ENCODE measurements at places on chromosomes 1 and 21. TPM values are rescaled to one million over a fixed set of nuclear protein-coding genes. Genes with fewer than 3 reads are reported as not detected.

- H3K4me3 ChIP-seq = no peak overlapping the region
- H3K27ac ChIP-seq = no peak overlapping the region
- H3K4me1 ChIP-seq = peaks cover 10% of the 10 kb centered on the region
- no peaks in the 10 kb centered on the region for H3K27me3 ChIP-seq
Observed at GRCh38 chr1:28779751-28780408, 32.1 kb upstream of the OPRD1 start.

DNA sequence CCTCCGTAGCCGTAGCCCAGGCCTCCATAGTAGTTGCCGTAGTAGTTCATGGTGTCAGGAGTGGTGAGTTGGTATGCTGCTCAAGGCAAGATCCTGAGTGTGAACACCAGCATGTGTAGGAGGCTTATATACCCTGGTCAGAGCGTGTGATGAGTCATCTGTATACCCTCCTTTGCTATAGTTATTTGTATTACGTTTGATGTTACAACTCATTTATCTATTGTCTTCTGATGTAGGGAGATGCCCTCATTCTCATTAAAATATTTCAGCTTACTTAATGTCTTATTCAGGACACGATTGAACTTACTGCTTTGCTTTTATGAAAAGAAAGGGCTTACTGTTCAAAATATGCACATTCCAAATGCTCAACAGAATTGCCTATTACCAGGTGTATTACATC lies at the start of gene KRTAP19-5:
TSS of gene KRTAP19-5 (minus strand) at position 101 of the 400 bp plus-strand sequence. CDS start at position 50, 51 bp downstream.
- no peak within 1 kb of the TSS for H3K27ac ChIP-seq
- H3K36me3 ChIP-seq = no peaks in the 10 kb centered on the region
- no peak for DNase-seq
- no peaks in the 10 kb centered on the region for H3K27me3 ChIP-seq
- no peaks in the 10 kb centered on the region for H3K4me1 ChIP-seq
- no peak within 1 kb of the TSS for H3K4me3 ChIP-seq

DNA sequence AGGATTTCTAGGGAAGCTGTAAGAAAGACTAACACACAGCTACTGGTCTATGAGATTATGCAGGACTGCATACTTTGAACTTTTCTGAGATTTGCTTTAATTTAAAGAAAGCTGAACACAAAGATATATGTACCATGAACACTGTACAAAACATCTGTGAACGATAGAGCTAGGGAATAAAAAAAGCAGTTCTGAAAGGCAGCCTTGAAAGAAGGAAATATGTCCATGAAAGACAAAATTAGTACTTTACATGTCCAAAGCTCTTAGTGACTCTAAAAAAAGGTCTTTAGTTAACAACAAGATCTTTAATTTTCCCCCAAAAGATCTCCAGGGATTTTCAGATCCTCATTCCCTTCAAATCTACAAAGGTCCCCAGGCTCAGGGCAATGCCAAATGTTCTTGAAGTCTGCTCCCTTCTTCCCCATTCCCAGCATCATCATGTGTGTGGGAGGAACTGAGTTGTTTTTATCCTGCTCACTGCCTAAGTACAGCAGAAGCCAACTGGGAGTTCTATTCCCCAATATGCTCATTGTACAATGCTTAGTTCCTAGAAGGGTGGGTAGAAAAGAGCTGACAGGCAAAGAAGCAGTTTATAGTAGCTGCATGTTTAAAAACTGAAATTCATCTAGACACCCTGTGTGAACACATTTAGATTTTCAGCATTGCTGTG lies 60.1 kb upstream of the PTCH2 start:
- no peak overlapping the region for H3K27ac ChIP-seq
- H3K4me1 ChIP-seq = no peaks in the 10 kb centered on the region
- H3K36me3 ChIP-seq = no peaks in the 10 kb centered on the region
- no peaks in the 10 kb centered on the region for H3K27me3 ChIP-seq
- no peak overlapping the region for H3K4me3 ChIP-seq

GRCh38 chr21:26834181-26834905 lies 10.9 kb downstream of the ADAMTS1 start:
- H3K4me1 ChIP-seq = no peaks in the 10 kb centered on the region
- no peak overlapping the region for H3K27ac ChIP-seq
- DNase-seq = no peak
- no peaks in the 10 kb centered on the region for H3K27me3 ChIP-seq
- no peaks in the 10 kb centered on the region for H3K36me3 ChIP-seq
- H3K4me3 ChIP-seq = no peak overlapping the region

DNA sequence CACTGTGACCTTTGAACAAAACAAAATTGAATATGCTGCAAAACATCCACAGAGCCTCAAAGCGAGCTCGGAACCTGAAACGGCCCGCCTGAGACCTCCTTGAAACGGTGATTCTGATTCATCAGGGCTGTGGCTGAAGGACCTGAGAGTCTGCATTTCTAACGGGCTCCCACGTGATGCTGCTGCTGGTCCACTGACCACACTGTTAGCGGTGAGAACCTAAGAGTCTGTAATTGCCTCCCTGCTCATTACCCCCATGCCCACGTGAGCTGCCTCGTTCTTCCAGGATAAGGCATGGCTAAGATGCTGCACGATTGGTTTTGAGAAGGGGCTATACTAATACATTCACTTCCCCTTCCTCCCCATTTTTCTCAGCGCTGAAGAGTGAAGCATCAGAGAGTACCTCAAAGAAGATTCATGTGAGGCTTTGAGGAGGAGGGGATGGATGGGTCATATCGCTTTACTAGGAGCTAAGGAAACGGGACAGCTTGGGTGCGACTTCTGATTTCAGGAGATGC lies 9.7 kb downstream of the TLR5 start:
- no peaks in the 10 kb centered on the region for H3K36me3 ChIP-seq
- no peak for DNase-seq
- H3K27me3 ChIP-seq = no peaks in the 10 kb centered on the region
- peak overlapping the region; percentile 32 for H3K4me3 ChIP-seq

DNA sequence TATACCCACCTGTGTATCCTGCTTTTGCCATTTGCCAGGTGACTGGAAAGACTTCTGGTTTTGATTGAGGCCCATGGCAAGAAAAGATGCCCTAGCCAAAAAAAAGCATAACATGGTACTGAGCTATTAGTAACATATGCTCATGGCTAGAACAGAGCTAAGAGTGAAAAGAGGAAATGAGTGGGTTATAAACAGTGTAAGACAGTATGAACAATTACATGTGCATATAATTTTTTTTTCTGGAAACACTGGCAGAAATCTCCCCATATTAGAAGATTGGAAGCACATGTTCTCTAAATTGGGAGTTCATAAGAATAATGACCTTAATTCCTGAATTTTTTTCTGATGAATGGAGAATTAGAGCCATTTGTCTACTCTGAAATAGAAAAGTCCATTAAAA lies 41.2 kb upstream of the PDC start:
- no peak overlapping the region for H3K27ac ChIP-seq
- H3K36me3 ChIP-seq = no peaks in the 10 kb centered on the region
- no peak for DNase-seq
- no peak overlapping the region for H3K4me3 ChIP-seq
- no peaks in the 10 kb centered on the region for H3K4me1 ChIP-seq
- H3K27me3 ChIP-seq = no peaks in the 10 kb centered on the region

DNA sequence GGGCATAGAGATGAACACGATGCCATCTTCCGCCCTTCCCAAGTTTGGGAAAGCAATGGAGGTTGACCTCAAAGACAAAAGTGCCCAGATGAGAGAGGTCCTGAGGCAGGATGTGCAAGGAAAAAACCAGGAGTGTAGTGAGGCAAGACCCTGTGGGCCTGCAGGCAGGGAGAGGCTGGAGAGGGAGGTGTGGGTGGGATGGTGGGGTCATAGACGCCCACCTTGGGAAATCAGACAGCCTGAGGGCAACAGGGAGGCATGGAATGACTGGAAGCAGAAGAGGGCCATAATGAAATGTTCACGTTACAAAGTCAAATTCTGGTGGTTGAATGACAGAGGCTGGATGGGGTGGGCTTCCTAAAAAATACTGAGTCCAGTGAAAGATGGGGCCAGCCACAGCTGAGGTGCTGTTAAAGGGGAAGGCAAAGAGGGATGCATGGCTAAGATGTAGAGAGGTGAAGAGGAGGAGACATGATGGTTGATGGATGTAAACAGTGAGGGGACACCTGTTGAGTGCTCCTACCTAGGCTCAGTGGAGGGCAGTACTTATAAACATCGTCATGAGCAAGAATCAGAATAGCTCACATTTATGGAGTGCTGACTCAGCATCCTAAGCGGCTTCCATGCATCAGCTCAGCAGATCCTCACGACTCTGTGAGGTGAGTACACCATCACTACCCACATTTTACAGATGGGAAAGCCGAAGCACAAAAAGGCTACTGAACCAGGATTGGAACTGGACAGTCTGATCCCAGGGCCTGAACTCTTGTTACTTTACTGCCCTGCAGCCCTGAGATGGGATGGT lies 42.0 kb downstream of the GRIK3 start:
- no peaks in the 10 kb centered on the region for H3K4me1 ChIP-seq
- H3K27me3 ChIP-seq = no peaks in the 10 kb centered on the region
- DNase-seq = no peak

DNA sequence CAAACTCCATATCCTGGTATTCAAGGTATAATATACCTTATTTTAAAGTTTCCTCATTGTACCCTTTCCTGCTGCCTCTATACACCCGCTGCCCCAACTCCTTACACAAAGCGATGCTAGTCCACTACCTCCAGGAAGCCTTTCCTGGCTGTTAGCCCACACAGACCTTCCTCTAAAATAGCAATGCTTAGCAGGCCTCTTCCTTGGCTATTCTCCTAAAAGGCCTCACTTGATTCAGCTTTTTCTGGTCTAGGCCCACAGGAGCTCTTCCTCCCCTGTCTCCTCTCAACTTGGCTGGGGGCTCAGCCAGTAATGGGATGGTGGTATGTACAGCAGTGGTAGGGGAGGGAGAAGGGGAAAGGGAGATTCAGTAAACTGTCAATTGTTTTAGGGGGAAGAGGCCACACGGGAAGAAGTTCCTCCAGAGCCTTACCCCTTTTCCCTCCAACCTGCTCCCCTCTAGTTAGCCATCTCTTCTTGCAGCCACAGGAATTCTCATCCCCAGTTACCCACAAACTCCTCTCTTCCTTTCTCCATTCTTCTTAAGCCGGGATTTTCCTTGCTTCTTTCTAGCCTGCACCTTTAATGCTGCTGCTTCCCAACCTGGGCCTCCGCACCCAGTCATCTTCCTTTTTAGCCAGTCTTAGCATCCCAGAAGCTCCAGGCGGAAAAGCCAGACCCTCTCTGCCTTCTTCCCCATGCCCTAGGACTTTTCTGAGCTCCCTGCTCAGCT lies 2.6 kb downstream of the LRRC41 start:
- H3K27ac ChIP-seq = peak overlapping the region; percentile 99
- no peaks in the 10 kb centered on the region for H3K27me3 ChIP-seq
- peaks cover 32% of the 10 kb centered on the region for H3K4me1 ChIP-seq
- DNase-seq = no peak
- H3K4me3 ChIP-seq = peak overlapping the region; percentile 70

GRCh38 chr1:240650877-240651276 lies 38.9 kb upstream of the GREM2 start:
- no peaks in the 10 kb centered on the region for H3K4me1 ChIP-seq
- no peaks in the 10 kb centered on the region for H3K36me3 ChIP-seq
- no peaks in the 10 kb centered on the region for H3K27me3 ChIP-seq
- H3K27ac ChIP-seq = no peak overlapping the region
- DNase-seq = no peak

GRCh38 chr21:40351006-40351405 lies 483.8 kb downstream of the PCP4 start:
- DNase-seq = no peak
- H3K4me3 ChIP-seq = no peak overlapping the region
- H3K27me3 ChIP-seq = no peaks in the 10 kb centered on the region
- no peaks in the 10 kb centered on the region for H3K36me3 ChIP-seq
- H3K4me1 ChIP-seq = no peaks in the 10 kb centered on the region

DNA sequence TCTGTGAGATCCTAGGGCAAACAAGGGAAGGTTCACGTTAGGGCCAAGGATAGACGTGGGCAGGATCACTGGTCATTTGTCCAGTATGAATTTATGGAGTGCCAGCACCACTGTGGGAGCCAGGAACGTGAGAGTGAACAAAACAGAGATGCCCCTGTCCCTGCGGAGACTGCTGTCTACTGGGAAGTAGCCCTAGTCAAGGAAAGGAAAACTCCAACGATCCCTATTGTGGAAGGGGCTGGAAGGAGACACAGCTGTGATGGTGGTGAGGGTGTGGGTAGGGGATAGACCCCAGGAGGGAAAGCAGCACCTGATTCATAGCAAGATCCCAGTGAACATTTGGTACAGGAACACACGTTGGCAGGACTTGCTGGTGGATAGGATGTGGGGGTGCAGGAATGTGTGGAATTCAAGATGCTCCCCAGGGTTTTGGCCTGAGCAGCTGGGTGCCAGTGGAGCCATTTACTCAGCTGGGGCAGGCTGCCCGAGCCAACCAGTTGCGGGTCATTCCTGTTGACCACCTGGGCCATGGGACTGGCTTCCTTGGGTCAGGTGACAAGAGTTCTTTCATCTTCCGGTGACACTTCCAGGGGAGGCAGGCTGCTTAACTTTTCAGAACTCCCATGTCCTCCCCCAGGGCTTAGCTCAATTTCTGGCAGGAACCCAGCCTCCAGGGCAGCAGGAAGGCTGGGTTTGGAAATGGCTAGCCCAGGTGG lies 1.2 kb upstream of the ATP13A2 start:
- no peak for DNase-seq
- H3K36me3 ChIP-seq = no peaks in the 10 kb centered on the region
- H3K27ac ChIP-seq = no peak overlapping the region
- no peaks in the 10 kb centered on the region for H3K27me3 ChIP-seq
- H3K4me1 ChIP-seq = peaks cover 24% of the 10 kb centered on the region

- no peak overlapping the region for H3K27ac ChIP-seq
- H3K4me1 ChIP-seq = no peaks in the 10 kb centered on the region
- H3K4me3 ChIP-seq = no peak overlapping the region
- no peaks in the 10 kb centered on the region for H3K27me3 ChIP-seq
- no peak for DNase-seq
Observed at GRCh38 chr1:4581807-4582206, 72.6 kb upstream of the AJAP1 start.

- H3K27ac ChIP-seq = no peak overlapping the region
- H3K27me3 ChIP-seq = no peaks in the 10 kb centered on the region
- H3K4me1 ChIP-seq = no peaks in the 10 kb centered on the region
- no peak for DNase-seq
Observed at GRCh38 chr1:68938051-68938666, 441.3 kb upstream of the DEPDC1 start.

DNA sequence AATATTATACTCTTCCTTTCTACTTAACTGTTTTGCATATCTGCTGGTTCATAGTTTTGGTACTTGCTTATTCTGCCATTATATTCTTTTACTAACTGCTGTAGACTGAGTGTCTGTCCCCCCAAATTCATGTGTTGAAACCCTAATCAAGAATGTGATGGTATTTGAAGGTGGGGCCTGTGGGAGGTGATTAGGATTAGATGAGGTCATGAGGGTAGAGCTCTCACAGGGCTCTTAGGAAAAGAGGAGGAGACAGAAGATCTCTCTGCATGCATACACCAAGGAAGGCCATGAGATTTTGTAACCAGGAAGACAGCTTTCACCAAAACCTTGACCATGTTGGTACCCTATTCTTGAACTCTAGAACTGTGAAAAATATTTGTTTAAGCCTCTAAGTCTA lies 354.1 kb upstream of the B3GALT2 start:
- no peaks in the 10 kb centered on the region for H3K36me3 ChIP-seq
- no peak for DNase-seq
- H3K27me3 ChIP-seq = no peaks in the 10 kb centered on the region
- H3K27ac ChIP-seq = peak overlapping the region; percentile 38
- H3K4me1 ChIP-seq = no peaks in the 10 kb centered on the region
- no peak overlapping the region for H3K4me3 ChIP-seq

GRCh38 chr1:233299450-233299849 lies 3.9 kb upstream of the PCNX2 start:
- H3K27ac ChIP-seq = no peak overlapping the region
- H3K4me3 ChIP-seq = no peak overlapping the region
- peaks cover 11% of the 10 kb centered on the region for H3K4me1 ChIP-seq

LEFTY1 gene
- 0.47 TPM for total RNA-seq

CYP4Z1 gene
- 10.0 TPM for total RNA-seq

SAMSN1 gene
- total RNA-seq = 17.7 TPM

KCNT2 gene
- total RNA-seq = 4.6 TPM

KLHDC8A gene
- not detected for total RNA-seq

OTUD3 gene
- total RNA-seq = 3.1 TPM
